Activated T-cell treated with anti-CD3 and anti-CD28 coated beads, Interleukin-2, amount 50 U/mL, for 4 hours (primary cell): ENCODE measurements at places on chromosomes 4 and X.

- DNase-seq, result no peak
These were observed 97.4 kb downstream of the COL4A5 start for GRCh38 chrX:108537005-108537404.

GRCh38 chr4:102478186-102478585 lies 23.0 kb upstream of the NFKB1 start:
- no peak for DNase-seq

DNA sequence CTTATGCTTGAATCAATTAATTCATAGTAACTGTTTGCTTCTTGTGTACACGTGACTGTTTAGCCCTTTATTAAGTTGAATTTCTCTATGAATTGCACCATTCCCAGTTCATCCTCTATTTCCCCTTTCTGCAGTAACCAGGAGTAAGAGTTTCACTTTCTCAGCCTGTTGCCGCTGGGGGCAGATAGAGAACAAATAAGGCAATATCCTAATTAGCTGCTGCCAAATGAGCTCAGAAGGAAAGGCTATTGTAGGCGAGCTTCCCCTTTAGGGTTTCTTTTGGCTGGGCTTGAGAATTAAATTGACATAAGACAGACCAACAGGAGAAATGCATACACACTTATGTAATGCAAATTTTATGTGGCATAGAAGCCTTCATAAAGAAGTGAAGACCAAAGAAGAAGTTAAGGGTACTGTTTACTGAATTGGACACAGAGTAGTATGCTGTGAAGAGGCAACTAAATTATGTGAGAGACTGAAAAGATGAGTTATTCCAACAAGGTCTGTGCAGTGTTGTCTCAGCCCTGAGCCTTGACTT lies 1594.7 kb downstream of the TECRL start:
- DNase-seq, result no peak

GRCh38 chr4:108651014-108651791 lies 804 bp downstream of the OSTC start:
- no peak for DNase-seq

- DNase-seq, result no peak
These were observed 84.0 kb upstream of the TBC1D9 start for GRCh38 chr4:140839888-140840790.

DNA sequence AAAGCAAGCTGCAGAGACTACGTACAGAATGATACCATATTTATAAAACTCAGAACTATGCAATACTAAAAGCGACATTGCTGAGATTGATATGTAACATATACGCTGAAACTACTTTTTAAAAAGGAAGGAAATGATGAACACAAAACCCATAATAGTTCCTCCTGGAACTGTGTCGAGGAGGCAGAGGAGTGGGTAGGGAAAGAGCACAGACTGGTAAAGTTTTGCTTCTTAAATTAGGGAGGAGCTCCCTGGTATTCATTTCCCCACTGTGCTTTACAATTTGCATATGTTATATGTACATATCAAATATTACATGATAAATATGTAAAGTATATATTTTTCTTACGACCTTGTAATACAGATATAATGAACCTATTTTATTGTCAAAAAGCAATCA lies 13.9 kb downstream of the UFSP2 start:
- DNase-seq, result no peak

- DNase-seq, result no peak
These were observed 210.7 kb upstream of the SLC7A11 start for GRCh38 chr4:138452826-138453225.

- DNase-seq, result no peak
These were observed 271.2 kb upstream of the TENM3 start for GRCh38 chr4:181971973-181972372.

GRCh38 chrX:16848541-16848940 lies 21.6 kb downstream of the RBBP7 start:
- no peak for DNase-seq

DNA sequence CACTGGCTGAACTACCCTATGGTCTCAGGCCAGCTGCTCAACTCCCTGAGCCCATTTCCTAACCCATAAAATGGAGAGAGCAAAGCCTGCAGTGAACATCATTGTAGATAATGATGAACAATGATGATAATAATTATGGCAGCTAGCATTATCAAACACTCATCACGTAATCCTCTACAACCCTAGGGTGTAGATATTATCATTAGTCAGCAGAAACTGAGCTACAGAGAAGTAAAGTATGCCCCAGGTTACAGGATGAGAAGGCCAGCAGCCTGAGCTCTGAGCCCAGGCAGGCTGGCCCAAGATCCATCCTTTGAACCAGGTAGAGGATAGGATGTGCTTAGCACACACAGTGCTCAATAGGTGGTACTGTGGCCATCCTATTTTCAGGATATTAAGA lies 43.2 kb downstream of the REELD1 start:
- DNase-seq, result no peak

DNA sequence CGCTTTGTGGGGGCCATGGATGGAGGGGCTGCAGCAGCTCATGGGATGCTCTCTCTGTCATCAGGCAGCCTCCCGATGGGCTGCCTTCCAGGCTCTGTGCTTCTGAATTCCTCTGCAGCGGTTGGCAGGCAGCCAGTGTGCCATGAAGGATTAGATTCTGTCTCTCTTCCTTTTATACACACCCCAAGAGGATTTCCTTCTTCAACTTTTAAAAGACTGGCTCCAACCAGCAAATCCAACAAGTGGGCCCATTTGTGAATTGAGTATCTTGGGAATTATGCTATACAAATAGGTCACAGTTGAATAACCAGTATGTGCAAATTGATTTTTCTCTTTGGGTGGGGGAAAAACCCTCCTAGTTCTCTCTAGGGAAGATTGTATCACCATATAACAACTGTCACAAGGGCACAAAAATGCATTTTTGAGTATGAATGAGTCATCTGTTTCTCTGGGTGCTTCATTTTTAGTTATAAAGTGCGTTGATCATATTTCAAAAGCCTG lies 96.8 kb upstream of the FAT1 start:
- DNase-seq, result no peak

DNA sequence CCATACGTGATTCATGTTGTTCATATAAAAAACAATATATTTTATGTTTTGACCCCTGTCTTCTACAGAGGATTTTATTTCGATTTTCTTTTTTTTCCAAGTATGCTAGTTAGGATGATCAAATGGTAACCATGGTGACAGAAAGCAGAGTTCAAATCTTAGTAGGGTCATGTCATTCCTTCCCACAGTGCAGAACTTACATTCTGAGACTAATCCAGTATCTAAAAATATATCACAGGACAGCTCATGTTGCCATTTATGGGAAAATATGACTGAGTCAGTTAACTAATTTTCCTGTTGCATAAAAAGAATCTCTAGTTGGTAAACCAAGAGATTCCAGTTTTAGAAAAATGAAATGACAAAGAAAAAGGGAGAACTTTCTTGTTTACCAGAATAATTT lies 209.5 kb downstream of the PARM1 start:
- DNase-seq, result no peak

- no peak for DNase-seq
These were observed 48.9 kb downstream of the JADE3 start for GRCh38 chrX:46961097-46961496.

DNA sequence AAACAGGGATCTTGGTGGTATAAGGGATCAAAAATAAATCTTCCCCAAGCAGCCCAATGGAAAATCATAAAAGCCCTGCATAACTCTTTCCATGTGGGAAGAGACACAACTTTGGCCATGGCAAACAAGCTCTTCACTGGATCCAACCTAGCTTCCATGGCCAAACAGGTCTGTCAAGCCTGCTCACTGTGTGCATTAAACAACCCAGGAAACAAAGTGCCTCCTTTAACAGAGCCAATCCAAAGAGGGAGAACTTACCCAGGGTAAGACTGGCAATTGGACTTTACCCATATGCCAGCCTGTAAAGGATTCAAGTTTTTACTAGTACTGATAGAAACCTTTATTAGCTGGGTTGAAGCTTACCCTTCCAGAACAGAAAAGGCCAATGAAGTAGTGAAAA lies 7.6 kb upstream of the HERC5 start:
- no peak for DNase-seq

DNA sequence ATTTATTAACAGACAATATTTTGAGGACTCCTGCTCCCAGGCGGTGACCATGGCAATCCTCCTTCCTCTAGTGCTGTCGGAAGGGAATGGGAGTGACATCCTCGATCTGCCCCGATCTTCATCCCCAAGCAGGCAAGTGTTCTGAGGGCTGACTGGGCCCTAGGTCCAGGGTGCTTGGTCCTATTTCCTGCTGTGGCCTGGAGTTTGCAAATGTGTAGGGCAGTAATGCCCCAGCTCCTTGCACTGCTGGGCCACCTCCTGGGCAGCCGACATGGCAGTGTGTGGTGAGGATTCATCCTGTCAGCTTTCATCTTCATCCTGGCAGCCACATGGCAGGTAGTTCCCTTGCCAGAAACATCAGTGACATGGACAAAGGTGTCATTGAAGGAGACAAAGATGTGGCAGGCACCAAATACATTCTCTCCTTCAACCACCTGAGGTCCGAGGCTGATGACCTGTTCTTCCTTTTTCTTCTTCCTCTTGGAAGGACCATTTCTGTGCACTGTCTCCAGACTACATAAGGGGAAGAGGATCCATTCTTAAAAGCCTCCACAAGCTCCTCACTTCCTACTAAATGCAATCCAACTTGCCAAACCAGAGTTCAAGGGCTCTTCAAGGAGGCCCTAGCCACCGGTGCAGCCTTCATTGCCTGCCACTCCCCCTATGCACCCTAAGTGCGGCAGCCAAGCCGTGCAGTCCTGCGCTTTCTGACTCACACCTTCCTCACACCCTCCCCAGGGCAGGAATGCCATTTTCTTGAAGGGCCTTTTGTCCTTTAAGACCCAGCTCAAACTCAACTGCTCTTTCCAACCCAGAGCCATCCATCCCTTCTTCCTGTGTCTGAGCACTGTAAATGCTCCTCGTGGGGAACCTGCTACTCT lies 65.7 kb downstream of the TMEM154 start:
- no peak for DNase-seq

DNA sequence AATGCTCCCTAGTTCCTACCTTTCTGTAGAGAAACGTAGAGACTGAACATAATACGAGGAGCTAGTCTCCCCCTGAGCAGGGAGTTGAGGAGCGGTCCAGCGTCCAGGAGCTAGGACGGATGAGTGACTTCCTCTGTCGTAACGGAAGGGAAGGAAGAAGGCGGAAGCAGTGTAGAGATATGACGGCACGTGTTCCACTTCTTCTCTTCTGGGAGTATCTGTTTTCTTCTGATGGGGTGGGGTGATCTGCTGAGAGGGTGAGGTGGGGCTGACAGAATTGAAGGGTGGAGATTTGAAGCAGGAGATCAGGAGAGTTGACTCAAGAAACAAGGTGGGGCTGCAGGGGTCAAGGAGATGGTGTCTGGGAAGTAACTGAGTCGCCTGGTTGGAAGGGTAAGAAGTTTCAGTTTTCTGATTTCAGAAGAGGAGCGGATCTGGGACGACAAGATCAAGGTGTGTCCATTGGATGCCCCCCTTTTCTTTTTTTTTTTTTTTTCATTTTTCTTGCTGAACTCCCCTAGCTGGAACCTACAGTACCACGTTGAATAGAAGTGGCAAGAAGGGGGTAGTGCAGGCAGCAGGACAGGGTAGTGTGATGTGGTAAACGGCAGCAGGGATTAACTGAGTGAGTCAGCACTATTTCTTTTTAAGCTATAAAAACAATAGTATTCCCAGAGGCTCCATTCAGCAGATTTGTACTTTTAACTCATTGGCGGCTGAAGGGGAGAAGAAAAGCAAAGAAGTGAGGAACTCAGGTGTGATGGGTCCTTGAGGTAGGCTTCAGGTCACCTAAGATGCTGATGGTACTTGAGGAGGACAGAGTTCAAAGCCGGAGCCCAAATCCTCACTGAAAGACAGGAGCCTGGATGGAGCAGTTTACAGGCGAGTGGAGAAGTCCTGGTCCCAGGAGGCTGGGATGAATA lies 50.8 kb upstream of the SETD7 start:
- no peak for DNase-seq

GRCh38 chr4:66562276-66562806 lies 892.1 kb upstream of the EPHA5 start:
- no peak for DNase-seq

DNA sequence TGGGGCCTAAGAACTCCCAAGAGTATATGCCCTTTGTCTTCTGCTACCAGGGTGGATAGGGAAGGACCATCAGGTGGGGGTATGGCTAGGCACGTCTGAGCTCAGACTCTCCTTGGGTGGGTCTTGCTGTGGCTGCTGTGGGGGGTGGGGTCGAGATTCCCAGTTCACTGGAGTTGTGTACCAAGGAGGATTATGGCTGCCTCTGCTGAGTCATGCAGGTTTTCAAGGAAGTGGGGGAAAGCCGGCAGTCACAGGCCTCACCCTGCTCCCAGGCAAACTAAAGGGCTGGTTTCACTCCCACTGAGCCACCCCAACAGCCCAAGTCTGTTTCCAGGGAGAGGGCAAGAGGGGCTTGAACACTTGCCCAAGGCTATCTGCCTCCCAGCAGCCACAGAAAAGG lies 249.7 kb downstream of the NR3C2 start:
- no peak for DNase-seq

DNA sequence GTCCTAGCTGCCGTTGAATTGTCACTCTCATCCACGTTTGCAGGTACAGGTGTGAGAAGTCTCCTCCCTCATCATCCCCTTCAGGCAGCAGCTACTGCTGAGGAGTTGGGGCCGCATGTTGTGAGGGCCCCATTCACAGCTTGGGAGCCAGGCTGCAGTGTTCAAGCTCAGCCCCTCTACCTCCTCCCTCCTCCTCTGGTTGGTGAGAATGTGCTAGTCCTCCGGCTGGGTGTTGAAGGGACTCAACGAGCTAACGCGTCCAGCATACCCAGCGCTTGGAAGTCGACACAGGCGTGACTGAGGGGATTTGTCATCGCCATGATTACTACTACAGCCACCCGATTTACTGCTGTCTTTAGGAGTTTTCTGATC lies 82.0 kb upstream of the PSAPL1 start:
- no peak for DNase-seq

- no peak for DNase-seq
These were observed 127.6 kb downstream of the AASDH start for GRCh38 chr4:56259655-56260054.

GRCh38 chr4:123444290-123444731 lies 47.7 kb downstream of the SPRY1 start:
- DNase-seq, result no peak

DNA sequence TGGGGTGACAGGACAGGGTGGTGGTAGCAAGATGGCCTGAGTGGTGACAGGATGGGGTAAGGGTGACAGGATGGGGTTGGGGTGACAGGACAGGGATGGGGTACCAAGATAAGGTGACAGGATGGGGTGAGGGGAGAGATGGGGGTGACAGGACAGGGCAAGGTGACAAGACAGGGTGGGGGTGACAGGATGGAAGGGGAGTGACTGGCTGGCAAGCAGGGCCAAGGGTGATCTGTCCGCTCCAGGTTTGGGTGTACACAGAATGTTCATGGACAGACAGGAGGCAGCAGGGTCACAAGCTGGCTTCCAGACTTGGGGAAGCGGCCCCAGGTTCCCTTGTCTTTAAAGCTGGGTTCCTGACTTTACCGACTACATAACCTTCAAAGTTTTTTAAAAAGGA lies 23.3 kb downstream of the RNF212 start:
- no peak for DNase-seq

DNA sequence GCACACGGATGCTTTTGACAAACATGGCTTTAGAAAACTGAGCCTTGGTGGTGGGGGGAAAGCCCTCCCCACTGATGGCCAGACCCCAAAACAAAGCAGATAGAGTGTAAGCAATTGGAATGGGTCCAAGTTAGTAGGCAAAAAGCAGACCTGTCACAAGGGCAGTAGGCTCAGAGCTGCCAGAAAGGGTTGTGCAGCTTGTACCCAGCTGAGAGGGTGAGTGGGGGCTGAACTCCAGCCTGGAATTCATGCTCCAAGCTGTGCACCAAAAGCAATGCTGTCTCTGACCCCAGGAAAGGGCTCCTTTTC lies 101.1 kb upstream of the TEX13D start:
- no peak for DNase-seq

- no peak for DNase-seq
These were observed 233.8 kb upstream of the UGT8 start for GRCh38 chr4:114364857-114365256.
